ENCODE measurements at places on chromosomes 6 and 20. TPM values are rescaled to one million over a fixed set of nuclear protein-coding genes. Genes with fewer than 3 reads are reported as not detected.

DNA sequence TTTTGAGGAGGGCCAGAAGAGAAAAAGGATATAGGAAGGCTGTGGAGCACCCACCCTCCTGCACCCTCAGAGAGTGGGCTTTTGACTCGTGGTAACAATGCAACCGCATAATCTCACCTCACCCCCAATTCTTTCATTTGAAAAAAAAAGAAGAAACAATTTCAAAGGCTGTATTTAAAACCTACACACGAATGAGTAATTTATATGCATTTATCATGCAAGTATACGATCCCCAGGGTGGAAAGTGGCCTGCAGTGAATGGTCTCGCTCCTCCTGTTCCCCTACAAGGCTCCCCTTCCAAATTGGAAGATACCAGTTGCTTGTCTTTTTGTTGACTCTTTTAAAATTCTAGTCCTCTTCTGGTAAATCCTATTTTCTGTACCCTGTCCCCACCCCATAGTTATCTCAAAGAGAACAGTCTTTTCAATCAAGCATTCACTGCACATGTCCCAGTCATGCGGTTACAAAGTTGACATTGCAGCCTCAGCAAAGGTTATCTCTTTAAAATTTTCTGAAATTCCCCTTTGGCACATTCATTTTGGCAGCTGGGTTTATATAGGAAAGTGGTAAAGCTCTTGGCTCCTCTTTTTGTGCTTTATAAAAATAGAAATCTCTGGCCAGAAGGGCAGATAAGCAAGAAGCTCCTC is 110.6 kb downstream of the ARID1B start:
- DNase-seq, result no peak

DNA sequence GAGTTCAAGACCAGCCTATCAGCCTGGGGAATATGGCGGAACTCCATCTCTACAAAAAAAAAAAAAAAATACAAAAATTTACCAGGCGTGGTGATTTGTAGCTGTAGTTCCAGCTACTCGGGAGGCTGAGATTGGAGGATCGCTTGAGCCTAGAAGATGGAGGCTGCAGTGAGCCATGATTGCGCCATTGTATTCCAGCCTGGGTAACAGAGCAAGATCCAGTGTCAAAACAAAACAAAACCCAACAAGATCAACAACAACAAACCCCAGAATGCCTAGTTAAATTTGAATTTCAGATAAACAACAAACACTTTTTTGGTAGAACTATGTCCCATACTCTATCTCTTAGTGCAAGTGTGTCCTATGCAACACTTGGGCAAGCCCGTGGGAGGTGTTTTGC is 39.9 kb downstream of the SNAI1 start:
- DNase-seq, result no peak

DNA sequence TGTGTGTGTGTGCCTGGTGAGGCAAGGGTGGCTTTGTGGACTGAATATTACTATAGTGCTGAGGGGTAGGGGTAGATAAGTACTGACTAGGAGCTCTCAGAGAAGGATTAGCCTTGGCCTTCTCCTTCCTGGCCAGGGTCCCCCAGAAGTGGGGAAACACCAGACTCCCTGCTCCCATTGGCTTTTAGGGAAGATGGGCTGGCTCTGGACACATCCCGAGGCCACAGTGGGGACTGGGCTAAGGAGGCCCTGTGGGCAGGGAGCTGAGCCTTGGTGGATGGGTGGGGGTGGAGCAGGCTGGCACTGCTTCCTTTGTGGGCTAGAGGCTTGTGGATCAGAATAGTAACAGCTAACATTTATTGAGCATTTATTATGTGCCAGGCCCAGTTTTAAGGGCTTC is 3.1 kb downstream of the EPB41L1 start:
- DNase-seq, result no peak

DNA sequence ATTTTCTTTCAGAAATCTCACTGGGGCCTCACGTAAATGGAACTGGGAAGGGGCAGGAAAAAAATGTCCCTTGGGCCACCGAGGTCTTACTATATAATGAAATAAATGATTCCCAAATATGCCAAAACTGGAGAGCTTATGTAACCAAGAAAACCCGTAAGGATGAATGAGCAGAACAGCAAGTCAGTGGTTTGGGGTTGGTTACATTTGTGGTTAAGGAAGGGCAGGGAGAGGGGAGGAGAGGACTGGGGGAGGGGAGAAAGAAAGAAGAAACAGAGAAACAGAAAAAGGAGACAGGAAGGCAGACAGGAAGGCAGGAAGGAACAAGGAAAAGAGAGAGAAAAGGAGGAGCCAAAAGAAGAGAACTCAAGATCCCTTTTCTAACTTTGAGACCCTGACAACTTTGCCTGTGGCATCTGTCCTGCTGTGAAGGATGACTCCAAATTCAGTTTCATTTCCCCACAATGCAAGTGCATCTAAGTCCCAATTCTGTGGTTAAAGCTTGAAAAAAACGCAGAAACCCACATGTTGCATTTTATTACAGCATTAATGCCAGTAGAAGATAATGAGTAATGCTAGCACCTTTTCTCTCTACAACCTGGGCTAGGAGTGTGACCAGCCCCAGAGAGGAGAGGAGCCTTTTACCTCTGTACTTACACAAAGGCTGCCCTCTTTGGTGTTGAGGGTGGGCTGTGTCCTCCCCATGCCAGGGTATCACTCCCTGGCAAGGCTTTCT is 10.8 kb upstream of the ARMC2 start:
- no peak for DNase-seq

GRCh38 chr6:4162370-4162769 is 27.0 kb upstream of the ECI2 start:
- DNase-seq, result no peak

LY6G6C gene
- total RNA-seq, result not detected
